ENCODE measurements at places on chromosomes 7 and 10.

DNA sequence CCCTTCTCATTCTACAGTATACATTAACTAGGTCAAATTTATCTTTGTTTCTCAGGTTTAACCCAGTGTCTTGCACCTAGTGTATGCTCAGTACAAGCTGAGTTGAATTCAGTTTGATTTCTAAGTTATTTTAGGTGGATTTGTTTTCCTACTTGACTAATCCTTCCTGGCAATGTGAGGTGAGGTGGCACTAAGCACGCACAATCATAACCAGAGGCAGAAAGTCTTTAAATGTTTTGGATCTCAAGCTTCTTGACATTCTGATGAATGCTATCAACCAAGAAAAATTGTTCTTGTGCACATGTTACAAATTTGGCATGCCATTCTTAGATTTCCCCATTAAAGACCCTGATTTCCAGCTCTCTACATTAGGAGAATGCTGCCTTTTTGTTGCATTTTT, 3.2 kb downstream of the BZW2 start:
- no peak for DNase-seq

- DNase-seq, result no peak
Measured at GRCh38 chr7:17633067-17633466, 307.2 kb downstream of the SNX13 start.

DNA sequence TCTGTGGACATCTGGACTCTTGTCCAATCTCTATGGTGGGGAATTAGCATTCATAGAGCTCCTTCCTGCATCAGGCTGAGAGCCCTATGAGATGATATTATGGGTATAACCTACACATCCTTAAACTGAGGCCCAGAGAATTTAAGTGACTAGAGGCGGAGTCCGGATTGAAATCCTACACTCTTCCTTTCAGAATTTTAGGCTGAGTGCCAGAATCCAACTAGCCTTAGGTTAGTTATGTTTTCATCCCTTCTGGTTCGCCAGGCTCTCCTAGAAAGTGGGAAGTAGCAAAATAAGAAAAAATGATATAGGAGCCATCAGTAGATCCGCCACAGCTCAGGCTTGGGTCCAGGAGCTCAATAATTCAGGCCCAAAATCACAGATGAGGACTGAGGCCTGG, 212.5 kb downstream of the GLI3 start:
- no peak for DNase-seq

- peak; percentile 48 for DNase-seq
Measured at GRCh38 chr7:90596671-90597562, 796 bp downstream of the CDK14 start.

- no peak for DNase-seq
Measured at GRCh38 chr10:6493521-6494441, 86.3 kb downstream of the PRKCQ start.

- DNase-seq, result no peak
Measured at GRCh38 chr10:116164291-116164690, 108.7 kb downstream of the GFRA1 start.

DNA sequence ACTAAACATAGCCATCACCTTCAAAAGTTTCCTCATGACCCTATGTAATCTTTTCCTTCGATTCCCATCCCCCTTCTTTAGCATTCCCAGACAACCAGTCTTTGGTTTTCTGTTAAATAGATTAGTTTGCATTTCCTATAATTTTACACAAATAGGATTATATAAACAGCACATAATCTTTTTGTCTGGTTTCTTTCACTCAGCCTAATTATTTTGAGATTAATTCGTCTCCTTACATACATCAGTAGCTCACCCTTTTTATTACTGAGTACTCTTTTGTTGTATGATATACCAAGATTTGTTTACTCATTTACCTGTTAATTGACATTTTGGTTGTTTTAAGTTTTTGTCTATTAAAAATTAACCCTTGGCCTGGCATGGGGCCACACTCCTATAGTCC, 354.7 kb upstream of the CHRM2 start:
- DNase-seq, result no peak

DNA sequence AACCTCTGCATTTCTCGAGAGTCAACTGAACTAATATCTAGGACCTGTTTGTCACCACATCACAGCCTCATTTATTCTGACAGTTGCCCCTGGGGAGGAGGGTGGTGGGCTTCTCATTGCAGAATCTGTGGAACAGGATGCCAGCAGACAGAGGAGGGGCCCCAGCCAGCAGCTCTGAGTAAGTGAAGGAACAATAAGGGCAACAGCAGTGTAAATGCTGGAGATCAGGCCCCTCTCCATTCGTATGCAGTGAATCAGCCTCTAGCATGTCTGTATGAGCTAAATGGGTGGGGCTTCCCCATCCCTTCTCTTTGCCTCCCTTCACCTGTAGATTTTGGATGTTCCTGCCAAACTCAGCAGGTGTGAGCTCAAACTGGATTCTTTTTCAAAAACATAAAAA, 7.7 kb upstream of the CPVL start:
- no peak for DNase-seq

DNA sequence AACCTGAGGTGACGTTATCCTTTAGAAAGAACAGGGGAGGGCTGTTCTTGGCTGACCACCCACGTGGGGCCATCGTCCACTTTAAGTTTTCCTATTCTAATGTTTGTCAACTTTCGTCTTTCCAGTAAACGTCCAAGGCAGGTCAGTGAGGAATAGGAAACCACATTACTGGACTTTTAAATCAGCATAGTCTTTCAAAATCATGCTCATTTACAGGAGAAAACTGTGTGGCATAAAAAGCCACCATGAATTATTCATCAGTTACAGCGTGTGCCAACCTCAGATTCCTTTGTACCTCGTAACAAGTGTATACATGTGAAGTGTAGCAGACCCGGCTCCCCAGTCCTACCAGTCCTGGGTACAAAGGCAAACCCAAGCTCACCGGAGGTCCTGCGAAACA, 25.1 kb upstream of the ABLIM1 start:
- no peak for DNase-seq

Data from H7 (cell line).